ENCODE measurements at places on chromosomes 4 and X.
A peak's percentile ranks its signal among the peaks of the same experiment; 100 is the strongest.

GRCh38 chr4:11489453-11490083 is 60.9 kb upstream of the HS3ST1 start:
- DNase-seq, result peak; percentile 73

DNA sequence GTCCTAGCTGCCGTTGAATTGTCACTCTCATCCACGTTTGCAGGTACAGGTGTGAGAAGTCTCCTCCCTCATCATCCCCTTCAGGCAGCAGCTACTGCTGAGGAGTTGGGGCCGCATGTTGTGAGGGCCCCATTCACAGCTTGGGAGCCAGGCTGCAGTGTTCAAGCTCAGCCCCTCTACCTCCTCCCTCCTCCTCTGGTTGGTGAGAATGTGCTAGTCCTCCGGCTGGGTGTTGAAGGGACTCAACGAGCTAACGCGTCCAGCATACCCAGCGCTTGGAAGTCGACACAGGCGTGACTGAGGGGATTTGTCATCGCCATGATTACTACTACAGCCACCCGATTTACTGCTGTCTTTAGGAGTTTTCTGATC is 82.0 kb upstream of the PSAPL1 start:
- no peak for DNase-seq

DNA sequence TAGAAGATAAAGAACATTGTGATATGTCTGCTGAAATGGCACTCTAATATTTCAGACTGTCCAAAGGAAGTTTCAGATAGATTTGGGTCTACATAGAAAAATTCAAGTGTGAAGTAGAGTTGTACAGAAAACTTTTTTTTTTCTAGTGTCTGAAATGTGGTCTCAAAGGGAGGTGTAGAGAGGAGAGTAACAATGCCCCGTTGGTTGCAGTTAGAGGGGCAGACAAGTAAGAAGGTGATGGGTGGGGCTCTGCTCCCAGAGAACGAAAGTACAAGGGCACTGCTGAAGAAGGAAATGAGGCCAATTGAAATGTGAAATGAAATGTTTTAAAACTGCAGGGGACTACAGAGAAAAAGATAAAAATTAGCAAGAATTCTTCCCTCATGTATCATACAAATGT is 177.8 kb downstream of the BANK1 start:
- no peak for DNase-seq

GRCh38 chr4:137414802-137415201 is 117.5 kb downstream of the PCDH18 start:
- DNase-seq, result no peak

GRCh38 chr4:110208419-110208818 is 10.0 kb upstream of the ELOVL6 start:
- DNase-seq, result no peak

- no peak for DNase-seq
Measured at GRCh38 chr4:2390146-2390545, 28.3 kb downstream of the ZFYVE28 start.

- DNase-seq, result no peak
Measured at GRCh38 chr4:109562457-109563239, 2.6 kb downstream of the MCUB start.

DNA sequence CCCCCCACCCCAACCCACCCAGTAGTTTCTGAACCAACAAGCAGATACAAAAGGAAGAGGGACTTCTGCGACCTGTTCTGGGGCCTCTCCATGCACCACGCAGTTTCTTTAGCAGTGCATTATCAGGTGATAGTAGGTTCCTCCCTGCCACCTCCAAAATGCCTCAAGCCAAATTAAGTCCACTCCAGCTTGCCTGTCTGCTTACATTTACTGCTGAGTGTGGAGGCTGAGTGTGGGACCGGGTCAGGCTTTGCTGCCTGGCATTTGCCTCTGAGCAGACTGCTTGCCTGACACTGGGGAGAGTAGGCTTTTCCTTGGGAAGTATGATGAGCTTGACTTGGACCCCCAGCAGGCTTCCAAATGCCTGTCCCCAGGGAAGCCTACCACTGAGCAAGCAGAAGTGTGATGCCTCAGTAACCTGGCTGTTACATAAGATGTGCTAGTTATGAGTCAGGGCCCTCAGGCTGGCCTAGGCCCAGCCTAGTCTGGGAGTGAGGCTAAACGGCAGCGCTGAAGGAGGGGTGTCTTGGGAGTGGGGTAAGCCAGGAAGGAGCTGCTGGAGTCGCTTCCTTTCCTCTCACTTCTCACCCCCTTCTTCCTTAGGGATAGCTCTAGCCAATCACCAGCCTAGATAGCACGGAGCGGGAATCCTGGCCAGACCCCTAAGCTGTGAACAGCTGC is 9.0 kb downstream of the TSC22D3 start:
- DNase-seq, result peak; percentile 42
